ENCODE measurements at places on chromosomes 16 and 17.

DNA sequence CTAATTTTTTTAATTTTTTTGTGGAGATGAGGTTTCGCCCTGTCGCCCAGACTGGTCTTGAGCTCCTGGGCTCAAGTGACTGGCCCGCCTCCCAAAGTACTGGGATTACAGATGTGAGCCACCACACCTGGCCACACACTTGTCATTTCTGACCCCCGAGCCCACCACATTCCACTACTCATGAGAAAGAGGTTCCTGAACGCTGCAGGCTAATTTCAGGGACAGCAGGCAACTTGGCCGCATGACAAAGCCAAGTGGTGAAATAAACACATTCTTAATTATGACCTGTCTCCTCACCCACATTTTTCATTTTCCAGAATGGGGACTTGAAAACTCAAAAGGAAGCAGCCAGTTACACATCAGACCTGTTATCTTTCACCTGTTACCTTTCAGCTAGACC, 114.5 kb downstream of the ABCC6 start:
- H3K27ac ChIP-seq, result no peak overlapping the region
- H3K4me3 ChIP-seq, result no peak overlapping the region
- no peak for DNase-seq
- H3K4me1 ChIP-seq, result no peaks in the 10 kb centered on the region
- H3K27me3 ChIP-seq, result no peaks in the 10 kb centered on the region

DNA sequence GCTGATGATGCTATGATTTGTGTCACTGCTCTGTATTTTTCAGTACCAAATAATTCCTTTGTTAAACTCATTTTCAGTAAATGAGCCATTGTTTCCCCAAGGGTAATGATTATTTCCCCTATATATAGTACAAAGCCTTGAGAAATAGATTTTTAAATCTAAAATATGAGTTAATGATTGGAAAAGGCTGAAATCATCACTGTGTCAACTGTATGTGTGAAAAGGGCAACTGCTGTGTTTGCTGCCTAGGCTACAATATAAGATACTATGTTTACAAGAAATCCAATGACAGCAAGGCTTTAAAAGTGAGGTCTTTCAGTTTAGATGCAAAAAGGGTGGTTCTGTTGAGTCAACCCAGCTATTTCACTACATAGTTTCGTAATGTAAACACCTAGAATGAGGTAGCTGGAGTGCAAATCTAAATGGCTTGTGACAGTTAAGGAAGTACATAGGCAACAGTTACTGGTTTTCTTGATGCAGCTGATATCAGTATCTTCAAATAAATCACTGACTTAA, 15.3 kb downstream of the NLK start:
- peaks cover 8% of the 10 kb centered on the region for H3K4me1 ChIP-seq
- H3K27ac ChIP-seq, result no peak overlapping the region
- H3K36me3 ChIP-seq, result no peaks in the 10 kb centered on the region
- no peak for DNase-seq
- no peaks in the 10 kb centered on the region for H3K27me3 ChIP-seq

GRCh38 chr17:386141-386876, 33.7 kb upstream of the RPH3AL start:
- H3K36me3 ChIP-seq, result peaks cover 3% of the 10 kb centered on the region
- peak overlapping the region; percentile 75 for H3K4me3 ChIP-seq
- H3K27me3 ChIP-seq, result peaks cover 34% of the 10 kb centered on the region
- peaks cover 14% of the 10 kb centered on the region for H3K4me1 ChIP-seq
- DNase-seq, result peak; percentile 70

DNA sequence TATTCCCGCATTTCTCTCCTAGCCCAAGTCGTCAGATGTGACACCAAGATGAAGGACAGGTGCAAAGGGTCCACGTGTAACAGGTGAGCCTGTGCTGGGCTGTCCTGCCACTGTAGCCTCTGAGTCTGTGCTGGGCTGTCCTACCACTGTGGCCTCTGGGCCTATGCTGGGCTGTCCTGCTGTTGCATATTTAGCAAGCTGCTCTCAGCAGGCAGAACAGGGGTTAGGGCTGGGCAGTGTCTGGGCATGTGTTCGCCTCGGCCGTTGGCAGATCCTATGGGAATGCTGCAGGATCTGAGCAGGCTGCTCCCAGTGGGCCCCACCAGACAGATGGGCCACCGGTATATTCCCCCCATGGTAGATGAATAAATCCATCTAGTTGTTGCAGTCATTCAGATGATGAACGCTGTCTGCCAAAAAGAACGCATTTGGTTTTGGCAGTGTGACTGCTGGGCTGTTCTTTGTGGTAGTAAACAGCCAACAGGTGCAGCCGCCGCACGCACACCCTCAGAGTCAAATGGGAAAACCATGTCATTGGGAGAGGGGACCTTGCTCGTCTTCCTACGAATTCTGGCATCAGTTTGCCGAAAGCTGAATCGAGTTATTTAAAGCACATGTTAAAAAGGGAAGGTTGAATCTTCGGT, 49.2 kb downstream of the CRISPLD2 start:
- DNase-seq, result no peak
- peaks cover 8% of the 10 kb centered on the region for H3K27me3 ChIP-seq
- no peaks in the 10 kb centered on the region for H3K36me3 ChIP-seq
- no peak overlapping the region for H3K27ac ChIP-seq
- no peaks in the 10 kb centered on the region for H3K4me1 ChIP-seq
- H3K4me3 ChIP-seq, result no peak overlapping the region

DNA sequence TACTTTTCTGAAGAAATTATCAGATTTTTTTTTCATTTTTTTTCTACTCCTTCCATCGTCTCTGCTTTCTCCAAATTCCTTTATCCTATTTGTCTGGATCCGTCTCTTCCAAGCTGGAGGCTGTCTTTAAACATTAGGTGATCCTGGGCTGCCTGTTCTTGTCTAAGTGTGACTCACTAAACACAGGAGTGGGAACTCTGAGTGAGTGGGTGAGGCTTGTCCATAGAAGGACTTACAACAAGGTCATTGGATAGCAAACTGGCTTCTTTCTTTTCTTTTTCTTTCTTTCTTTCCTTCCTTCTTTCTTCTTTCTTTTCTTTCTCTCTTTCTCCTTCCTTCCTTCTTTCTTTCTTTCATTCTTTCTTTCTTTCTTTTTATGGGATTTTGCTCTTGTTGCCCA, 18.2 kb downstream of the ALOX15 start:
- no peaks in the 10 kb centered on the region for H3K36me3 ChIP-seq
- no peak overlapping the region for H3K27ac ChIP-seq
- no peak for DNase-seq
- H3K4me1 ChIP-seq, result peaks cover 3% of the 10 kb centered on the region
- H3K27me3 ChIP-seq, result peaks cover 24% of the 10 kb centered on the region
- H3K4me3 ChIP-seq, result no peak overlapping the region

GRCh38 chr17:38980490-38981217, 13.5 kb upstream of the FBXO47 start:
- peaks cover 5% of the 10 kb centered on the region for H3K27me3 ChIP-seq
- H3K4me3 ChIP-seq, result no peak overlapping the region
- no peak overlapping the region for H3K27ac ChIP-seq
- no peak for DNase-seq
- H3K36me3 ChIP-seq, result no peaks in the 10 kb centered on the region
- H3K4me1 ChIP-seq, result peaks cover 12% of the 10 kb centered on the region

DNA sequence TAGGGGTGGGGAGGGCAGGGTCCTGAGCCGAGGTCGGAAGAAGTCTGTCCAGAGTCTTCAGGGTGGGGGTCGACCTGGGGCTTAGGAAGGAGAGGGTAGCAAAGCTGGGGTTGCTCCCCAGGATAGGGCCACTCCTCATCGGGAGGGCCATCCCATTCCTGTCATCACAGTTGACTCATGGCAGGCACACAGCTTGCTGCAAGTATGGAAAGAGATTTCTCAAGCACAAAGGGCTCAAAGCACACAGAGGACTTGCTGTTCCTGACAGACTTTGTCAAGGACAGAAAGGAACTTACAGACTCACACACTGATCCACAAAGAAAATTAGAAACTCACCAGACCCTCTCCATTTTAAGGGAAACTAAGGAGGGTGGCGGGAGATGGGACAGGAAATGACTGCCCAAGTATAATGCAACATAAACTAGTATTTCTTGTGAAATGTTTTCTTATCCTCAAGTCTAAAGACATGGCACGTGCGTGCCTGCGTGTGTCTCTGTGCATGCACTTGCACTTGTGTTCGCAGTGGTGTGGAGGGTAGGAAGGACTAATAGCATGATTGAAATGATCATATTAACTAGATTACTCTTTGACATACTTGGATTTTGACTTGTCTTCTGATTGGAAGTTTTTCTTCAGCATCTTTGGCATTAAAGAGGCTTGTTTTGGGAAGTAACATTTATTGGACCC, 2.4 kb downstream of the AOC2 start:
- no peaks in the 10 kb centered on the region for H3K27me3 ChIP-seq

DNA sequence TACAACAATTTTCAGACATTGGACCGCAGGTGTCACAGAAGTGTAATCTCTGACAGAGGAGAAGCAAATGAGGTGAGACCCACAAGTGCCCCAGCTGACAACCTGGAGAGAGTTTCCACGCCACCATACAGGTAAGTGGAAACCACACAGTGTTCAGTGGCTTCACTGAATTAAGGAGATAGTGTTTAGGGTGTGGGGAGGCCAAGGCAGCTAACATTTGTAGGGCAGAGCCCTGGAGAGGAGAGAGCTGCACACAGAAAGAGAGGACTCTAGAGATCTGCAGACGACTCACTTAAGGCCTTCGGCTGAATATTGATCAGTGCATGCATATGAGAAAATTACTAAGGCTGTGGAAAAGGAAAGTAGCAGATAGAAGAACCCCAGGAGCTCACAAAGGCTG, 228.9 kb upstream of the TNRC6C start:
- peaks cover 15% of the 10 kb centered on the region for H3K4me1 ChIP-seq
- H3K36me3 ChIP-seq, result no peaks in the 10 kb centered on the region
- no peak overlapping the region for H3K4me3 ChIP-seq
- DNase-seq, result peak; percentile 7

DNA sequence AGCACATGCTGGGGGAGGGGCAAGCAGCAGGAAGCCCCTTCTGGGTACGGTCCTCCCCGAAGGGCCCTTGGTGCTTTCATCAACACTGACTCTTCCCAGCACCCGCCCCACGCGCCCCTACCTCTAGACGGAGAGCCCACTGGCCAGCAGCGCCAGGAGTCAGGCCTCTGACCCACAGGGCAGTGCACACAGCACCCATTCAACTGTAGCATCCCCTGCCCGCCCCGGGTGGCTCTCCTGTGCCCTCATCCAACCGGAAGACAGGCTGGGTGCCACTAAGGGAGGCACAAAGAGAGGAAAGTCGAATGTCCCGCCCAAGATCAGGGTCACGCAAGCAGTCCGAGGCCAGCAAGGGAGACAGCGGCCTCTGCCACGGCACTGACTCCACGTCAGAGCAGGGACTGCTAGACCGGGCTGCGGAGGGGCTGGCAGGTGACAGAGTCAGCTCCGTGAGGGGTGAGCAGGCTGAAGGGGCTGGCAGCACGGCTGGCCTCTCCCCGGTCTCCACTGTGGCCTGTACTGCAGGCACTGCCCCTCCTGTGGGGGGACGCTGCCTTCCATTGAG, 9.8 kb downstream of the MSRB1 start:
- no peaks in the 10 kb centered on the region for H3K27me3 ChIP-seq
- no peak for DNase-seq
- H3K27ac ChIP-seq, result no peak overlapping the region
- H3K4me1 ChIP-seq, result peaks cover 2% of the 10 kb centered on the region

DNA sequence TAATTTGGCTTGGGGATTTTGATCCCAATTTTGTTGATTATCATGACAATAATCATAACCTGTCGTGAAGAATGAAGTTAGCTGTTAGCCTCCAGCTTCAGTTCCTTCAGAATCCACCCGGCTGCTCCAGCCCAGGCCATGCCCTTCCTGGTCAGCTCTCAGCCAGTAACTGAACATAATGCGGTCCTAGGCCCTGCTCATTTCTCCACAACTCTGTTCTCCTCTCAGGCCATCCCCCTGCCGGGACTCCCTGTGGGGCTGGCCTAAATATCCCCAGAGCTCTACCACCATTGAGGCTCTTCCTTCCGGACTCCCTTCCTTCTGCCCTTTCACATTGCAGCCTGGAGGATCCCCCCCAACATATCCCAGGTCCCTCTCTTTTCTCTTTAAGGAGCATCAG, 833.4 kb upstream of the GOT2 start:
- H3K4me1 ChIP-seq, result no peaks in the 10 kb centered on the region
- no peak for DNase-seq
- no peaks in the 10 kb centered on the region for H3K27me3 ChIP-seq
- no peak overlapping the region for H3K4me3 ChIP-seq

DNA sequence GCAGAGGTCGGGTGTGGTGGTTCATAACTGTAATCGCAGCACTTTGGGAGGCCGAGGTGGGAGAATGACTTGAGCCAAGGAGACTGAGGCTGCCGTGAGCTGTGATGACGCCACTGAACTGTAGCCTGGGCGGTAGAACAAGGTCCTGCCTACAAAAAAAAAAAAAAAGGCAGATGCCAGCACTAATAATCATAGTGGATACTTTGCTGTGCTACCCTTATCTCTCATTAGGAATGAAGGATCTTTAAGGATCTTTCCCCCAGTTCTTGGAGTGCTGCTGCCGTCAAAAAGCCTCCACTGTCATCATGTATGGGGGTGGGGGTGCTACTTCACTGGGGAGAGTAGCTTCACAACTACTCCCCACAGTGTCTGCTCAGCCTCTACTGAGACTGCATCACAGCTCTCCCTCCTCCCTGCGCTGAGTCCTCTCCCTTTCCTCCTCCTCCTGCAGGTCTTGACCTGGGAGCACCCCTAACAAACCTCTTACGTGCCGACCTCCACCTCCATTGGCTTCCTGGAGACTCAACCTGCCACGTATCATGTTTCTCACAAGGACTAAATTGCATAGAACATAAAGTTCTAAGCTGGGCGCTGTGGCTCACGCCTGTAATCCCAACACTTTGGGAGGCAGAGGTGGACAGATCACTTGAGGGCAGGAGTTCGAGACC, 24.4 kb upstream of the ST6GALNAC1 start:
- peaks cover 11% of the 10 kb centered on the region for H3K36me3 ChIP-seq
- no peak overlapping the region for H3K27ac ChIP-seq
- peaks cover 10% of the 10 kb centered on the region for H3K27me3 ChIP-seq
- H3K4me1 ChIP-seq, result peaks cover 32% of the 10 kb centered on the region
- H3K4me3 ChIP-seq, result no peak overlapping the region

- H3K27ac ChIP-seq, result no peak overlapping the region
- H3K4me3 ChIP-seq, result no peak overlapping the region
- H3K27me3 ChIP-seq, result no peaks in the 10 kb centered on the region
These were observed 77.5 kb downstream of the RPGRIP1L start for GRCh38 chr16:53626161-53626560.

- H3K4me3 ChIP-seq, result peak within 1 kb of the TSS; percentile 88
- peak within 1 kb of the TSS; percentile 96 for H3K27ac ChIP-seq
- peaks cover 41% of the 10 kb centered on the region for H3K4me1 ChIP-seq
- H3K27me3 ChIP-seq, result no peaks in the 10 kb centered on the region
These were observed at the start of gene PSMD7 for GRCh38 chr16:74296432-74297144. Gene PSMD7 (plus strand): TSS chr16:74296814. CDS start chr16:74296915, 101 bp downstream.

GRCh38 chr16:48136547-48137360, 19.0 kb downstream of the ABCC12 start:
- H3K4me3 ChIP-seq, result no peak overlapping the region
- no peak overlapping the region for H3K27ac ChIP-seq
- H3K27me3 ChIP-seq, result no peaks in the 10 kb centered on the region

- no peaks in the 10 kb centered on the region for H3K27me3 ChIP-seq
- DNase-seq, result no peak
- no peak overlapping the region for H3K4me3 ChIP-seq
- H3K4me1 ChIP-seq, result peaks cover 18% of the 10 kb centered on the region
These were observed 22.7 kb upstream of the SPNS2 start for GRCh38 chr17:4476017-4476416.

GRCh38 chr17:76191896-76192295, 48.4 kb downstream of the RNF157 start:
- peak; percentile 78 for DNase-seq
- peaks cover 89% of the 10 kb centered on the region for H3K4me1 ChIP-seq
- peak overlapping the region; percentile 73 for H3K4me3 ChIP-seq
- H3K27me3 ChIP-seq, result no peaks in the 10 kb centered on the region

All from activated CD8-positive, alpha-beta T cell treated with anti-CD3 and anti-CD28 coated beads, Interleukin-2, amount 10 ng/mL, durations not matched to agents 7 days and 5 days (primary cell).